ENCODE measurements at places on chromosomes 7 and 10. TPM values are rescaled to one million over a fixed set of nuclear protein-coding genes. Genes with fewer than 3 reads are reported as not detected.

The TMEM26 gene
- total RNA-seq: 2.0 TPM

The ITGA8 gene
- 2.2 TPM for total RNA-seq

The NT5C2 gene
- total RNA-seq: 46.9 TPM

The CPN1 gene
- total RNA-seq: not detected

The BMPR1A gene
- 44.9 TPM for total RNA-seq

The A1CF gene
- total RNA-seq: not detected

The NUTM2E gene
- not detected for total RNA-seq
